Activated CD4-positive, alpha-beta T cell treated with anti-CD3 and anti-CD28 coated beads, Interleukin-2, amount 50 U/mL, for 48 hours (primary cell): ENCODE measurements at places on chromosomes 7 and 10.

DNA sequence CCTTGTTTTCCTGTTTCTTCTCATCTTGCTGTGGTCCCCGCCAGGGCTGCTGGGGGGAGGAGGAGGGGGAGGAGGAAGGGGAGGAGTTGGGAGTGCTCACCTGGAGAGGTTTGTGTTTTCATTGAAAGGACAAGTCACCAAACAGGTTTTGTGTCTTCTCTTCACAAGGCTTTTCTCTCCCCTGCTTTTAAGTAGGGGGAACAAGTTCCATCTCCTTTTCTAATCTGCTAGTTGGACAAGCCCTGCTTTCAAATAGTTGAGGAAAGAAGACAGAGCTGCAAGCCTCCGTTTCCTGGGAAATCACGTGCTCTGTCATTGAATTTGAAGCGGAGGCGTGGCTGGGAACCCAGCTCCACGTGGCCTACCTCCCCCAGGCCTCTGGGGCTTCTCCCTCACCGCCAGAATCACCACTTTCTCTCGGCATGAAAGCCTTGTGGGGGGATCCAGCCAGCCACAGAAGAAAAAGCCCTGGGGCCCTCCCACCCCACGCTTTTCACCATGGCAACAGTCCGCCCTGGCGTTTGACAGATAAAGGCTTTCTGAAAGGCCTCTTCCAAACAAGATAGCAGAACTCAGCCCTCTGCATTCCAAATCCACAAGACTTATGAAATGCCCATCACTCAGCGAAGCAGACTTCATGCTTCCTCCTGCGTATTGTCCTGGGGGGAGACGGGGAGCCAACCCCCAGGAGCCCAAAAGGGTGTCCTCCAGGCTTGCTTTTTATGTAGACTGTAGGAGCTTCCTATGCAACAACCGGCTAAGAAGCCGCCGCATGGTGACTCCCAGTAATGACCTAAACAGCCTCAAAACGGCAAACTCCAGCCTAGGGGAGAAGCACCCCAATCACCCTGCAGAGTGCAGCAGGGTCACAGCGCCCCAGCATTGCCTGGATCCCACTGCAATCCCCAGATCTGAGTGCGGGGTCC, 51.7 kb downstream of the PROSER2 start:
- peak; percentile 50 for DNase-seq

DNA sequence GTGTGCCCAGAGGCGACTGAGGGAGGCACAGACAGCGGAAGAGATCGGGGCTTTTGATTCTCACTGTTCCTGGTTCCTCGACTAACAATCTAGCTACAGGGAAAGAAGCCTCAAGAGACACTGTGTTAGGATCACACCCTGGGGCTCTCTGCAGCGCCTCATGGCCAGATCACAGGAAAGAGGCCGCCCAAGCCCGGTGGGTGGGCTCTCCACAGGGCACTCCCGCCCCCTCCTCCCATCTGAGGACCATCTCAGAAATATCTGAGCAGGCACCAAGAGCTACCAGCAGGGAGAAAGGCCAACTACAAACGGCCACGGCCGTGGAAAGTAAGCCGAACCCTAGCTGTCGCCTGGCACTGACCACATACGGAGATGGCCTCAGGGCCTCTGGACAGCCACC, 224.2 kb downstream of the MLLT10 start:
- DNase-seq: no peak

- no peak for DNase-seq
These were observed 3.5 kb downstream of the PTPRE start for GRCh38 chr10:127910464-127910770.

- DNase-seq: peak; percentile 5
These were observed 35.9 kb downstream of the TCF7L2 start for GRCh38 chr10:112985690-112986543.

- no peak for DNase-seq
These were observed 576.6 kb upstream of the SORCS1 start for GRCh38 chr10:107740962-107741690.

GRCh38 chr7:999149-999879, 16.3 kb downstream of the CYP2W1 start:
- no peak for DNase-seq

DNA sequence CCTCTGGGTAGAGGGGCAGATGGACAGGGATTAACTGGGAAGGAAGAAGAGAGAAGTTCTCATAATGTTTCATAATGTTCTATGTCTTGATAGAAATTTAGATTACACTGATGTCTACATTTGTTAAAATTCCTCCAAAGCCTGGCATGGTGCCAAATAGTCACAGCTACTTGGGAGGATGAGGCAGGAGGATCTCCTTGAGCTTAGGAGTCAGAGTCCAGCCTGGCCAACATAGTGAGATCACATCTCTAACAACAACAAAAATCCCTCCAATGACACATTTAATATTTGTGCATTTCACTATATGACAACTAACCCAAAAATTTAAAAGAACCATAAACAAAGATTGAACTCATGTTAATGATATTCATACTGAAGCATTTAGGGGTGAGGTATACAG, 33.0 kb upstream of the PPP1R3C start:
- DNase-seq: no peak

DNA sequence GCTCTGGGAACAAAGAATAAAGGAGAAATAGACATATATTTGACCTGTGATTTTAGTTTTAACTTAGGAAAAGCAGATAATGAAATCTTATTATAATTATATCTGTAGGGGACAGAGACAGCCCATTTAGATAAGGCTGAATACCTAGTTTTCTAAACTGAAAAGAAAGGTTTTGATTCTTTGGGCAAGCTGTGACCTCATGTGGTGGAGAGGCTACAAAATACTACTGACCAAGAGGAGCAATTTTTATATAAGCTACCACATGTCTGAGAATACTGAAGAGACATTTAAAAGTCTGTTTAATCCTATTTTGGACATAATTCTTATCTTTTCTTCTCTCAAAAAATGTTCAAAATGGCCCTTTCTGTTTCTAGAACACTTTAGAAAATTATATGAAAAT, 271.0 kb downstream of the MTERF1 start:
- DNase-seq: no peak

- no peak for DNase-seq
These were observed 273.6 kb upstream of the KLF6 start for GRCh38 chr10:4058514-4059029.

DNA sequence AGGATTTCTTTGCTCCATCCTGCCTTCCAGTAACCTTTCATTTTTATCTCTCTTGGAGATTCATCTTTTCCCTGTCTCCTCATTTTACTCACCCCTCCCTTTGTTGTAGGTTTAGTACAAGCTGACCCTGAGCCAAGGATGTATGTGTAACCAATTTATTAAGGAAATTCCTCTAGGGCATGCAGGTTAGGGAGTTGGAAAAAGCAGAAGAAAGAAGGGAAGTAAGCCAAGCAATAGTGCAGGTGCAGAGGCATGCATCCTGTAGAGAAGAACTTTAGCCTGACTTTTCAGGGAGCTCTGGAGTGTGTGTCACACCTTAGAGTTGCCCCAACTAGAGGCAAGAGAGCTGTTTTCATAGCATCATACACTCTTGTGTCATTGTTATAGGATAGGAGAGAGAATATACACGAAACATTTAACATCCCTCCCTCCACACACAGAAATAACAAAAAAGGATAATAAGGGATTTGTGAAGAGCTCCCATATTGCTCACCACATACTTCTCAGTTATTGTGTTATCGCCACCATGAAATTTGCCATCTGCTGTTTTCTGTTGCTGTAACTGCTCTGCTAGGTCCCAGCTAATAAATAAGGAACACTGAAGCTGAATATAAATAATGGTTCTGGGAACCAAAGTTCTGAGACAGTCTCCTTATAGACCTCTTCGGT, 21.8 kb upstream of the SEMA3C start:
- DNase-seq: no peak

DNA sequence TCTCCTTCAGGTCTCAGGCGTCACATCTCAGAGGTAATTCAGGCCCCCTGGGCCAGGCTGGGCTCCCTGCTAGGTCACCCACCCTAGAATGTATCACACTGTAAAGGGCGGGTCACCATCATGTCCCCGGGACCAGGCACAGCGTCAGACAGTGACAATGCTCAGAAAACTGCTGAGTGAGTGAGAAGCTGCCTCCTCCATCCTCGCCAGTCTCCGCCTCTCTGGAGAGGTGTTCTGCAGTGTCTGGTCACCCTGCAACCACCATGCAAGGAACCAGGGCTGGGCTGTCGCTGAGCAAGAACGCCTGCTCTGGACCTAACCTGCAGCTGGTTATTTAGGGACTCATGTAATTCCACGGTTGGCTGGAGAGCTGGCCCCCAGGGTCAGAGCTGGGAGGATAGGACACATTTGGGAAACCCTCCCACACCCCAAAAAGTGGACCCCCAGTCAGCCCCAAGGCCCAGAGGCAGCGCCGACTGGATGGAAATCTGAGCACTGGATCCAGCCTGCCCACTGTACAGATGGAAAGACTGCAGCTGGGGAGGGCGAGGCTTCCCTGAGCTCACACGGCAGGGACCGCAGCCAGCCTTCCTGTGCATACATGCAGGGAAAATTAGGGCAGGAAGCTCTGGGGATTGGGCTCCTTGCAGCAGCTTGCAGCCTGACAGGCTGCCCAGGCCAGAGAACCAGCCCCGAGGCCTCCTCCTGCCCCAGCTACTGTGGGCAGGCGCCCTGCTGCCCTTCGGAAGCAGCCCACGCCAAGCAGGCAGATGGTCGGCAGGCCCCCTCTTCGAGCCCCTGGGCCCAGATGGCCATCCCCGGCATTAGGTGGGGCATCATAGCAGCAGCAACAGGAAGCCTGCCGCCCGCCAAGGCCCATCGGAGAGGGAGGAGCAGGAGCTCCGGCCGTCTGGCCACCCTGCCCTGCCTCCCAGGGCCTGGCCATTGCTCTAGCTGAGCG, 105.4 kb upstream of the ZMIZ1 start:
- DNase-seq: no peak

GRCh38 chr7:149334219-149334618, 72.2 kb downstream of the ZNF783 start:
- no peak for DNase-seq

- no peak for DNase-seq
These were observed at the start of gene SEMA3E for GRCh38 chr7:83648464-83649241. Gene SEMA3E, minus strand, starts transcription at chr7:83649139.

DNA sequence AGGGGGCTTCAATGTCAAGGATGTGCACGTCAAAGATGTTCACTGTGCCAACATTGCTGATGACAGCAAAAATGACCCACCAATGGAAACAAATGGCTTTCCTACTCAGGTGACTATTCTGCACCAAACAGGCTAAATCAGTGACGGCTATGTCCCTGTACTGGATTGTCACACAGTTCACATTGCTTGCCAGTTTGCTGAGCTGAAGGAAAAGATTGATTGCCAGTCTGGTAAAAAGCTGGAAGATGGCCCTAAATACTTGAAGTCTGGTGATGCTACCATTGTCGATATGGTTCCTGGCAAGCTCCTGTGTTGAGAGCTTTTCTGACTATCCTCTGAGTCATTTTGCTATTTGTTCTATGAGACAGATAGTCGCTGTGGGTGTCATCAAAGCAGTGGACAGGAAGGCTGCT, 202.2 kb upstream of the ETV1 start:
- no peak for DNase-seq

DNA sequence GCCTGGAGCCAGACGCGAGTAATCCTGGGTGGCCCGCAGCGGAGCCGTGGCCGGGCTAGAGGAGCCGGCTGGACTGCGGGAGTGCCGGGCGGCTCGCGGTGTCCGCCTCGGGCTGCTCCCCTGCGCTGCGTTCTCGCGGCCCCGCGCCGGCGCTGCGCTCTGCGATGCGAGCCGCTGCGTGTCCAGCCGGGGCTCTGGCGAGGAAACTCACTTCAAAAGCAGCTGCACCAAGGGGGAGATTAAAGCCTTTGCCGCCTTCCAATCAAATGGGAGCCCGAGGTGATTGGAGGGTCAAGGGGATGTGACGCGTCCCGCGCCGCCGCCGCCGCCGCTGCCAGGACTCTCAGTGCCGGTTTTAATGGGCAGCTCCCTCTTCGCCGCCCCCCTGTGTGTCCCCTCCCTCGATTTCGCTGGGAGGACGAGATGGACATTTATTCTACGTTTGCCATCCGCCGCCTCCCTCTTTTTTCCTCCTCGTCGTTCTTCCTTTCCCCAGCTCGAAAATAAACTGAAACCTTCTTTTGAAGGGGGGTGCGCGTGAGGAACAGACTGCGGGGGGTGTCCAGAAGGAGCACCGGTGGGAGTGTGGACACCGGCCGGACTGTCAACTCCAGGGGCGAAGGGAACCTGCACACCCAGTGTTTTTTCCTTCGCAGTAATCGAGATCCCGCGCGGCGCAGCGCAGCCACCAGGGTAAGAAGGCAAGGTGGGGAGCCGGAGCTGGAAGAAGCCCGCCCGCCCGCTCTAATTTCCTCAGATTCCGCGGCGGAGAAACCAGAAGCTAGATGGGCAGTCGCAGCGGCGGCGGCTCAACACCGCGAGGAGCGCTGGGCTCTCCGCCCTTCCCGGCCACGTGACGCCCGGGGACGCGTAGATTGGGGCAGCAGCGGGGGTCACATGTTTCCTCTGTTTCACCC, at the start of gene ZNF503:
TSS of gene ZNF503 (minus strand) at position 196 of the 917 bp plus-strand sequence. CDS start 345 bp downstream, outside the sequence.
- DNase-seq: peak; percentile 55

GRCh38 chr10:59694936-59695335, 14.7 kb downstream of the SLC16A9 start:
- no peak for DNase-seq

- DNase-seq: no peak
These were observed 16.5 kb downstream of the HGF start for GRCh38 chr7:81753392-81753791.

GRCh38 chr7:30143748-30144251, 9.0 kb downstream of the MTURN start:
- no peak for DNase-seq

DNA sequence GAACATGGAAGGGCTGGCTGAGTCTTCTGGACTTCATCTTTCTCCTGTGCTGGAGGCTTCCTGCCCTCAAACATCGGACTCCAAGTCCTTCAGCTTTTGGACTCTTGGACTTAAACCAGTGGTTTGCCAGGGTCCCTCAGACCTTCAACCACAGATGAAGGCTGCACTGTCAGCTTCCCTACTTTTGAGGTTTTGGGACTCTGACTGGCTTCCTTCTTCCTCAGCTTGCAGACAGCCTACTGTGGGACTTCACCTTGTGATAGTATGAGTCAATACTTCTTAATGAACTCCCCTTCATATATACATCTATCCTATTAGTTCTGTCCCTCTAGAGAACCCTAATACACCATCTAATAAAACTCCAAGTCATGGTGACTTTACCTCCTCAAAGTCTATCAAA, 4.0 kb upstream of the CLEC5A start:
- no peak for DNase-seq

DNA sequence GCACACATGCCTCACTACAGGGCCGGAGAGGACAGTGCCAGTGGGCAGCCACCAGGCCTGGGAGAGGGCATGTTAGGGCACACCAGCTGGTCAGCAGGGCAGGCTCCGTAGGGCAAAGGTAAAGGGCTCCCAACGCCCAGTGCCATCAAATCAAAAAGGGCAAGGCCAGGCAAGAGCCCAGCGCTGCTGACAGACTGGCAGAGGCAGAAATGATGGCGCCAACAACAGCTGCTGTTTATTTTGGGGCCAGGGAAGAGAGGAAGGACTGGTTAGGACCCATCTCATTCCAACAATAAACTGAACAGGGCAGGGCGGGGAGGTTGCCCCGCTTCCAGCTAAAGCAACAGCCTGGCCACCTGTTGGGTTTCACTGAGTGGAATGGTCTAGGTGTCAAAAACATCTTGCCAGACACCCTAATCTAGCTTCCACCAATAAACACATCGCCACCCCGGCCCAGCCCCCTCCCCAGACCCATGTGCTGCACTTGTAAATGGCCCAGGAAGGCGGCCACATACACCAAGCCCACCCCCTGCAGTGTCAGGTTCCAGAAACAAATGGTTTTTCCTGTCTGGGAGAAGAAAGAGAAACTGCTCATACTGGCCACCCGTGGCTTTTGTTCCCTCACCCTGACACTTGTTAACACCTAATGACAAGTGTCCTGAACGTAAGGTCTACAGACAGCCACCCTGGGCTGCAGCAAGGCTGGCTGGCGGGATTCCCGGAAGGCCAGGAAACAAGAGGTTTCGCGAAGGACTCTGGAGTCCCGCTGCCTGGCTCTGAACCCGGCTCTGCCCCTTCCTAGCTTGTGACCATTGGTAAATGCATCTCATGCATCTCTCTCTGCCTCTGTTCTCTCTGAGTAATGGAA, 15.3 kb downstream of the SH3PXD2A start:
- DNase-seq: no peak
